ENCODE measurements at places on chromosomes 6 and 20. TPM values are rescaled to one million over a fixed set of nuclear protein-coding genes. Genes with fewer than 3 reads are reported as not detected.

The FHL5 gene
- total RNA-seq, result 128 TPM

DNA sequence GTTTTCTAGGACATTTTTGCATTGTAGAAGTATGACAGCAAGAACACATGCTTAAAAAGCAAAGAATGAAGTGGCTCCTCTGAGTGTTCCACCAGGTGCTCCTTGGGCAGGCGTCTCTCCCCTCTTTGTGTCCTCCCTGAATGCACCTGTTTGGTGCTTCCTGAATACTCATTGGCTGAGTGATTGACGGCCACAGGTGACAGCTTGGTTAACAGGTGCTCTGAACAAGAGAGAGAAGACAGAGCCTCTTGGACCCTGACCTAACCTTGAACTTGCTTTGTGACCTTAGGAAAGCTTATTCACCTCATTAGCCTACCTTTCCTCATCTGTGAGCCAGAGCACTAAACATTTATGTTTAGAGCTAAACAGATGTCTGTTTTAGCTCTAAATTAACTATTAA is 93.7 kb downstream of the TULP4 start:
- DNase-seq, result no peak

- DNase-seq, result no peak
These were observed 10.3 kb upstream of the VAPB start for GRCh38 chr20:58378704-58379103.

- no peak for DNase-seq
These were observed 237.6 kb downstream of the MMUT start for GRCh38 chr6:49225471-49225870.

The FAM83D gene
- 0.53 TPM for total RNA-seq

DNA sequence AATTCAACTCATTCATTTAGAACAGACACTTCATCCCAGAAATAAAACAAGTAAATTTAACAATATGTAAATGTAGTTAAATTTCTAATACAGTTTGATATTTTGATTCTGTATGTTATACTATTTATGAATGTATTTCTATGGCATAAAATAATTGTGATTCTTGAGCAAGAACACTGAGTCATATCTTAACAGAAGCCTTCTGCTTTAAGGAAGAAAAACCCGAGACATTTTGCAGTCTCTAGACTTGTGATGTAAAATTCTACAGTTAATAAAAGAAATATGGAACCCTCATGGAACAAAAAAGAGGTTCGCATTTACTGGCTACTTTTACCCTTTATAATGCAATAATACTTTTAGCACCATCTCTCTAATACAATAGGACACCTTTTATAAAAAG is 47.9 kb upstream of the SCML4 start:
- DNase-seq, result no peak

GRCh38 chr20:33654680-33655161 is 7.4 kb upstream of the C20orf144 start:
- DNase-seq, result peak; percentile 62

DNA sequence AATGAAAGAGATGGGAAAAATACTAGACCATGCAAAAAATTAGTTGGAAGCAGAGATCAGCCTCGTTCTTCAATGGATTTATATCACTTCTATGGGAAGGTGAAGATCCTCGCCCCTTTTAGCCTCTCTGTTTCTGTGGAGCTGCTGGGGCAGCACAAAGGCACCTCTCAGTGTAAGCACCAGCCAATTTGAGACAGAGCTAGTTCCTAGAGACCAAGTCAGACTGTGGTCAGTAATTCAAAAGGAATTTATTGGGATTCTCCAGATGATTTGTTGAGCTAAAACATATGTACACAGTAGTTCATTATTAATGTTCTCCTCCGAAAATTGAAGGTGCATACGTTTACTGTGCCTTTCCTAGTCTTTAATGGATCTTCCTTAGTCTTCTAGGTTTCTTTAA is 42.4 kb downstream of the SCGN start:
- no peak for DNase-seq

DNA sequence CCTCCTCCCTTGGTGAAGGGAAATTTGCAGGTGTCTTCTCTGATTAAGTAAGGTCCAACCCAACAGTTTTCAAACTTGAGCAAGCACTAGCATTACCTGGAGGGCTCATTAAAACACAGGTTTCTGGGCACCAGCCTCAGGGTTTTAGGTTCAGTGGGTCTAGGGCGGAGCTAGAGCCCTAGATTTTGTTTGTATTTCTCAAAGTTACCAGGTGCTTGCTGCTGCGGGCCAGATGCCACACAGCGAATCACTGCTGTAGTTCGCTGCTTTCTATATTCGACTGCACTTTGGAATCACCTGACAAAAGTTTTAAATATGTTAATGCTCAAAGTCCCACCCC is 869 bp downstream of the COL21A1 start:
- peak; percentile 65 for DNase-seq

The DZANK1 gene
- total RNA-seq, result 1.3 TPM

The ATP6V1G2 gene
- total RNA-seq, result not detected

GRCh38 chr20:1375515-1375914 is 17.3 kb downstream of the FKBP1A start:
- DNase-seq, result no peak

- DNase-seq, result no peak
These were observed 62.6 kb upstream of the GGTLC1 start for GRCh38 chr20:24051160-24051559.

DNA sequence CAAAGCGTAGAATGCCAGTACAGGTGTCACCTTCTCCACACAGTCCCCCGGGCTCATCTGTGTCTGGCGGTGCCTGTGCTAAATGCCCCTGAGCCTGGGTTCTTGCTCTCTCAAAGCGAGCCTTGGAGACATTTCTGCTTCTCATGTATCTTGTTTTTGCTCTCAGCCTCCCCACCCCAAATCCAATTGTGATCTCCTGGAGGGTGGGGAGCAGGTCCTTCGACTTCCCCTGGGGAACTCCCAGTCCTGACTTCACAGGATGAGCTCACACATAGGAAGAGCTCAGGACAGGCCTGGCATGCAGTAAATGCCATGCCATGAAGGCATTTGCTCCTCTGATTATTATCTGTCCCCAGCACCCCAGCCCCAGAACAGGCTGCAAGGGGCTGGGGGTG is 58.1 kb downstream of the NOL4L start:
- DNase-seq, result no peak

The APOM gene
- total RNA-seq, result not detected
